GM23248 (cell line): ENCODE measurements at places on chromosomes 16 and 17. TPM values are rescaled to one million over a fixed set of nuclear protein-coding genes. Genes with fewer than 3 reads are reported as not detected.
A peak's percentile ranks its signal among the peaks of the same experiment; 100 is the strongest.

DNA sequence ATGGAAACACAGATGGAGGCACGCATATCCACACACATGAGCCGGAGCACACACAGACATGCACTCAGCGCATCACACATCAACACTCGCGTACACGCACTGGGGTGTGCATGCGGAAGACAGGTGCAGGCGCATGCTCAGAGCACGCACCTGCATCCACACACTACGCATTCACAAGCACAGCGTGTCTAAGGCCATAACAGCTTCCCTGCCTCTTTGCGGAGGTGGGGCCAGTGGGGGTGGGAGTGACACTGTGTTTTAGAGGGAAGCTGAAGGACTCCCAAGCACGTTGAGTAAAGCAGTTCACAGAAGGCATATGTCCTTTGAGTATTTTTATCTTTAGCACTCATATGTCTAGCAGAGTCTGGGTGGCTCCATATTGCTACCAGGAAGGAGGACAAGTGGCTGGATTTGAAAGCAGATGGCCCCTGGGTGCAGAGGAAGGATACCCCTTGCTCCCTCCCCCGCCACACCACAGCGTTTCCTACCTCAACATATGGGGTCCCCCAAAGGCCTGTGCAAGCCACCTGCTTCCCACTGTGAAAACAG, 68.6 kb upstream of the TOB1 start:
- no peak for DNase-seq

DNA sequence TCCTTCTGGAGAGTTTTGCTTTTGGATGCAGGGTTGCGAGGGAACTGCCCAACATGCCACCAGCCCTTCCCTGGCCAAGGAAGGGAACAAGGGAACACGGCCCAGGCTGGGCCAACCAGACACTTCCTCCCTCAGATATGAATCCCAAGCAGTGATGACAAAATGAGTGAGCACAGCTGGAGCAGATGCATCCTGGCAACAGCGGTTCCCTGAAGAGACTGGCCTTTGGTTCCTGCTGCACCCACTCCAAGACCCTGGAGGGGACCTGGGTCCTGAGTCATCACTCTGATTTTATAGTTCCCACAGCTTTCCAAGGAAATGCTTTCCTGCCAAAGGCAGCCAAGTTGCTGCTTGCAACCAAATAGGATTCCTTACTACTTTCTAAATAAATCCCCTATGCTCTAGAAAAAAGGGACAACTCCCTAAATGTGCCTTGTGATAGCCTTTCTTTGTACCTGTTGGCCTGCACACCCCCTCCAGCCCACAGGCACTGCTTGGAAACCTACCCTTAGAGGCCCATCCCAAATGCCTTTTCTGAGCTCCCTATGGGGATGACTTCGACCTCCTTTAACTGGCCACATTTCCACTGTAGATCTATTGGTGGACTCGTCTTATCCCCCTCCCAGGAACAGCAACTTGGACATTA, 5.3 kb downstream of the ST3GAL2 start:
- peak; percentile 80 for DNase-seq

- peak; percentile 77 for DNase-seq
These were observed 16.1 kb downstream of the SGCA start for GRCh38 chr17:50181591-50182560.

DNA sequence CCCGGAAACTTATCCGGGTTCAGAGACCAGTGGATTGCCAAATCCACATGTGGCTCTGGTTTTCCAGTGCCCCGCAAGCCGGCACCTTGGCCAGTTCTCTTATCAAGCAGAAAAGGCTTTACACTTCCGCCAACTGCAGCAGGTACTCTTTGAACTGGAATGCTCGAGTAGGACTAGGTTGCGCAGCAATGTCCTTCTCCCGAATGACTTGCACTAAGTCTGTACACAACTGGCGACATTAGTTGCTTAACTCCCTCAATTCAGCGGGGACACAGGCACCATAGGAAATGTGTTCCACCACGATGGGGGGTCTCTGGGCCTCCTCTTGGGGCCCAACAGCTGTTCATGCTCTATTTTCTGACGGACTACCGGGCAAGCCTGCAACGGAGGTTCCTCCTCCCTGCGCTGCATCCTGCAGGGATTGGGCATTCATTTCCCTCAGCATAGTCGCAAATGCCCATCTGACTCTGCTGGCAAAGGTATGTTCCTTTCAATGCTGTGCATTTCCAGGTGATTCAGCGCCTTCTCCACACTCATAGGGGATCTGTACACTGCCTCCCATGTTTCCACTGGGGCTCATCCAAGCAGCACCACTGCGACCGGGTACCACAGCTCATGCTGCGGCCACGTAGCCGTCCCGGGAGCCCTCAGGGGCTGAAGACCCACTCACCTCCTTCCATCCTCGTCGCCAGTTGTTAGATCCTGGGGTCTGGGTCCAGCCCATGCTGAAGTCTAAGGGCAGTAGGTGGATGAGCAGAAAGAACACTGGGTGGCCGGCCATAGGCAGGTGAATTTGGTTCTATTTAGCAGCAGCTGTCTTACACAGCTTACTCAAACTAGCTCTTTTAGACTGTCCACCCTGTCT, 34.2 kb upstream of the APPBP2 start:
- no peak for DNase-seq

DNA sequence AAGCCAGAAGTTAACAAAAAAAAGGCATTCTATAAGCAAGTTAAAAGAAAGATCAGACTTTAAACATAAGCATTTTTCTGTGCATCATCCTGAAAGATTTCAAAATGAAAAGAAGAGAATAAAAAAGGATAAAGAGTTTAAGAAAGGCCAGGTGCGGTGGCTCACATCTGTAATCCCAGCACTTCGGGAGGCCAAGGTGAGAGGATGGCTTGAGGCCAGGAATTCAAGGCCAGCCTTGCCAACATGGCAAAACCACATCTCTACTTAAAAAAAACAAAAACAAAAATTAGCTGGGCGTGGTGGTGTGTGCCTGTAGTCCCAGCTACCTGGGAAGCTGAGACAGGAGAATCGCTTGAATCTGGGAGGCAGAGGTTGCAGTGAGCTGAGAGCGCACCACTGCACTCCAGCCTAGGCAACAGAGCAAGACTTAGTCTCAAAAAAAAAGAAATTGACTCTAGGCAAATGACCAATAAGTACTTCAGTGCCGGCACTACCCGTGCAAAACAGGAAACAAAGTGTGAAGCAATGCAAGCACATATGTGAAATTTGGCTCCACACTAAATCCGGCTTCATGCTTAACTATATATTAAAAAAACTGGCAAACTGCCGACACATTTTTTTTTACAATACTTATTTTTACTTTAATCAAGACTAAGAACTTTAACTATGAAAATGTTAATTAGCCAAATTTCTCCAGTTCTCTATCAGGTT, 83.2 kb upstream of the C17orf78 start:
- DNase-seq = peak; percentile 15

DNA sequence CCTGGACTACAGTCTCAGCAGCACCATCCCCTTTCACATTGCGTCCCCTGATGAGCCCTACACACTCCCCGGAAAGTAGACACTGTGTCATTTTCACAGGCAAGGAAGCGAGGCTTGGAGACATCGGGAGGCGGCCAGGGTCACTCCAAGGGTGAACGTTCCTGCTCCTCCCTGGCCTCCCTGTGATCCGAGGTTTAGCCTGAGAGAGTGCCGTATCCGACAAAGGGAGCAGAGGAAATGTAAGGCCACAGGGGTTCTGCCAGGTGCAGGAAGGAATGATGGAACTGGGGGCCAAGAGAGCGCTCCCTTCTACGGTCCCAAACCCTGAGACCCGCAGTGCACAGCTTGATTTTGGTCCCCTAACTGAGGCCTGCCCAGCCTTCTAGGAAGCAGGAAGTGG, 8.0 kb upstream of the PIK3R6 start:
- no peak for DNase-seq

DNA sequence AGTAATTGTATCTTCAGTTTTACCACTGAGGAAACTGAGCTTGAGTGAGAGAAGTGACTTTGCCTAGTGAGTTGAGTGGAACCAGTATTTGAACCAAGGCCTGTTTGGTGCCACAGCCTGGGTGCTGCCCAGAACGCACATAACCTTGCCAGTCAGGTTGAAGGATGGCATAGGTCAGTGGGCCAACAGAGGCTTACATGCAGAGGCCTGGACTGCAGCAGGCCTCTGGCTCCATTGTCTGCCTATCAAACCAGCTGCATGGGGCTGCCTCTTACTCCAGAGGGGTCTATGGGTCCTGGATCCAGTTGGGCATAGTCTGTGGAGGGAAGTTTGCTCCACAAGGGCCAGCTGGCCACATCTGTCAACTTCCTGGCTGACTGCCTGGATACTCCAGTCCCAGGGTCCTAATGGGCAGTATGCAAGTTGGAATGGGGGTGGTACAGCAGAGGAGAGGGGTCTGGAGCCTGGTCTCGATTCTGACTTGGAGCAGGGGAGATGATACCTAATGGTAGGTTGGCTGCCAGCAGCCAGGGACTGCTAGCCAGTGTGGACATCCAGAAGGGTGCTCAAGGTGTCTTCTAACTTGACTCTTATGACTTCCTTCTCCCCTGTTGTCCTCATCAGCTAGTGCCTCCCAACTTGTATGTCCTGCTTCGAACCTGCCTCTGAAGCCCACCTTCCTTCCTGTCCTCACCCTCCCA, 11.1 kb upstream of the RNF112 start:
- DNase-seq = no peak

DNA sequence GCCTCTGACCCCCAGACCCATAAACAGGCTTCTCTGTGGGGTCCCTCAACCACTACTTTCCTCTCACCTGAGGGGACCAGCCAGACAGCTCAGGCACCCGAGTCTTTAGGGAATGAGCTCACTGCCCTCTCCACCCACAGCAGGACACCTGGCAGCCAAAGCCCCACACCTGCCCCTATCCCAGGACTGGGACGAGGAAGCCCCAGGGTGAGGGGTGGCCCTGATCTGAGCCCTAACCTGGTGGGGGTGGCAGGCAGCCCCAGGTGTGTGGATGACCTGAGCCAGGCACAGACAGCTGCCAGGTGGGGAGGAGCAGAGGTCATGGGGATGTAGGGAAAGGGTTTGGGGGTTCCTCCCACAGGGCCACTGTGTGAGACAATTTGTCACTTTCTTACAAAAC, 1.7 kb upstream of the TEX19 start:
- DNase-seq = no peak

DNA sequence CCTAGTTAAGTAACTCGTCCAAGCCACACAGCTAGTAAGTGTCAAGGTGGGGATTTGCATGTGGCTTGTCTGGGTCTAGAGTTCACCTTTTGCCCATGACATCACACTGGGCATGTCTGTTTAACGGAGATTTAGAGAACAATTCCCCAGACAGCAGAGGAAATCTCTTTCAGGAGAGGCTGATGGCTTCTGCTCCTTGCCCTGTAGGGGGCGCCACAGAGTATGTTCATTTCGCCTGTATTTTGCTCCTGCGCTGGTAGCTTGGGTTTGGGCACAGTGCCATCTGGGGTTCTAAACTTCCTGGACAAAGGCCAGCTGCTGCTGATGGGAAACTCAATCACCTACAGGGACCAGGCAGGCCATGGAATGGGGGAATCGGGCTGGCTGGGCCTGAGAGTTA, 20.4 kb downstream of the OTOA start:
- DNase-seq = peak; percentile 17

DNA sequence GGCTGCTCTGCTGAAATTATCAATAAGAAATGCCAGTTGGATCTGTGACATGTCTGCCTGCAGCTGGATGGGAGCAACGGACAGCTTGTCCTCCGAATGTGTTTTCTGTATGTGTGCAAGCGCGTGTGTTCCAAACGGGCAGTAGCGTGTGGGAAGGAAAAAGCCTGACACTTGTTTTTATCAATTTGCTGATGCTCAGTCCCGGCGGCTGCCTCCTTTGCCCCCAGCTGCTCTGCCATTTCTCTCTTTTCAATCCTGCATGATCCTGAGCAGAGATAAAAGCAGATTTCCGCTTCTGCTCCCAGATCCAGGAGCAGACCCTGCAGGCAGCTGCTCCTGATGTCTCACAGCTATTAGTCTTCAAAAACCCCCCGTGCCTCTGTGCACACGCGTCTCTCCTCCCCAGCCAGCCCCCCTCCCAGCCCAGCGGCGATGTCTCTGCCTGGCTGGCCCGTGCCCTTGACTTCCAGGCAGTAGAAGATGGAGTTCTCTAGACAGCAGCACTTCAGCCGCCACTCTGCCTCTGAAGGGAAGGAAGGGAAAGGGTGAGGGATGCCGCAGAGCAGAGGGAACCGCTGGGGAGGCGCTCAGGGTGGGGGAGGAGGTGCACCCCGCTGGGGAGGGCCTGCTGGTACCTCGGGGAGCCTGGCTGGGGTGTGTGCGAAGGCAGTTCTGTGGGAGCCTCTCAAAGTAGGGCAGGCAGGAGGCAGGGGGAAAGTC, 4.1 kb downstream of the PRCD start:
- DNase-seq = no peak

GRCh38 chr16:83623892-83624291, 183.9 kb upstream of the HSBP1 start:
- DNase-seq = no peak

DNA sequence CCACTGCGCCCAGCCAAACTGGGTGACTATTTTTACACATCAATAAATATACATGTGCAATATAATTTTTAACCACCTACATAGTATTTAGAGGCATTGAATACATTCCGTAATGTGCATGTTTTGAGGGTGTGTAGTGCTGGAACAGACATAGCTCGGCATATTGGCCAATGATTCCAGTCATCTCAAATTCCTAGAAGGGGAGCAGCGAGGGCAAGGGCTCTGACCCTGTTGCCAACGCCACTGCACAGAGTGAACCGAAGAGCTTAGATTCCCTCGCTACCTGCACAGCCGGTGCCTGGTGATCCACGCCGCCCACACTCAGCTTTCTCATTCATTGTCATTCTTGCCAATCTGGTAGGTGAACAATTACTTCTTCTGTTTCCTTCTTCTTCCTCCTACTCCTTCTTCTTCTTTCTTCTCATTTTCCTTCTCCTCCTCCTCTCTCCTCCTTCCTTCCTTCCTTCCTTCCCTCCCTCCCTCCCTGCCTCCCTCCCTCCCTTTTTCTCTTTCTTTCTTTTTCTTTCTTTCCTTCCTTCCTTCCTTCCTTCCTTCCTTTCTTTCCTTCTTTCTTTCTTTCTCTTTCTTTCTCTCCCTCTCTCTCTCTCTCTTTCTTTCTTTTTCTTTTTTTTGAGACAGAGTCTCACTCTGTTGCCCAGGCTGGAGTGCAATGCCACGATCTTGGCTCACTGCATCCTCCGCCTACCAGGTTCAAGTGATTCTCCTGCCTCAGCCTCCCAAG, 26.3 kb upstream of the ATP2A3 start:
- peak; percentile 43 for DNase-seq

DNA sequence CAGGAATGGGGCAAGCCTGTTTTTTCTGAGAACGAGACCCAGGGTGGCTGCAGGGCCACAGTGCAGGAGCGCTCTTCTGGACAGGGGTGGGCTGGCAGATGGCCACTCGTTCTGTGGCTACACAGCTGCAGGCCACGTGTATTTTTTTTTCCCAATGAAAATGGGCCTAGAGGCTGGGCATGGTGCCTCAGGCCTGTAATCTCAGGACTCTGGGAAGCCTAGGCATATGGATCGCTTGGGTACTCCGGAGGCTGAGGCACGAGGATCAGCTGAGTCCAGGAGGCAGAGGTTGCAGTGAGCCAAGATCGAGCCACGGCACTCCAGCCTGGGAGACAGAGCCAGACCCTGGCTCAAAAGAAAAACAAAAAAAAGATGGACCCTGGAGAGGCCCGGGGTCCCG, 6.8 kb downstream of the UNKL start:
- DNase-seq = peak; percentile 61

The AIPL1 gene
- total RNA-seq = not detected in 2 replicates

The ZNF423 gene
- total RNA-seq = 0.13 and 0.43 TPM in 2 replicates

The FNDC8 gene
- total RNA-seq = not detected in 2 replicates

The VAT1L gene
- total RNA-seq = 6.2 and 7.1 TPM in 2 replicates

The KRT23 gene
- total RNA-seq = not detected in 2 replicates

The PRR14 gene
- 5.6 and 7.2 TPM in 2 replicates for total RNA-seq

The TIMP2 gene
- total RNA-seq = 587 and 620 TPM in 2 replicates

The CEP295NL gene
- total RNA-seq = 0.11 and 1.0 TPM in 2 replicates

The ITGB3 gene
- total RNA-seq = 6.7 and 7.2 TPM in 2 replicates

The PHKB gene
- 42.0 and 52.0 TPM in 2 replicates for total RNA-seq

The SLC16A13 gene
- 0.25 TPM in 1 of 2 replicates, not detected in the other for total RNA-seq

The GAS7 gene
- 13.4 and 15.0 TPM in 2 replicates for total RNA-seq

The ACSM2A gene
- total RNA-seq = not detected in 2 replicates
